Uterus (tissue), 4 donors: ENCODE measurements at places on chromosomes 4 and X. TPM values are rescaled to one million over a fixed set of nuclear protein-coding genes. Genes with fewer than 3 reads are reported as not detected.

Gene CLGN
- total RNA-seq, result under 0.01 TPM

Gene HSFX3
- total RNA-seq, result not detected

Gene TLR3
- 8.5 TPM for total RNA-seq

DNA sequence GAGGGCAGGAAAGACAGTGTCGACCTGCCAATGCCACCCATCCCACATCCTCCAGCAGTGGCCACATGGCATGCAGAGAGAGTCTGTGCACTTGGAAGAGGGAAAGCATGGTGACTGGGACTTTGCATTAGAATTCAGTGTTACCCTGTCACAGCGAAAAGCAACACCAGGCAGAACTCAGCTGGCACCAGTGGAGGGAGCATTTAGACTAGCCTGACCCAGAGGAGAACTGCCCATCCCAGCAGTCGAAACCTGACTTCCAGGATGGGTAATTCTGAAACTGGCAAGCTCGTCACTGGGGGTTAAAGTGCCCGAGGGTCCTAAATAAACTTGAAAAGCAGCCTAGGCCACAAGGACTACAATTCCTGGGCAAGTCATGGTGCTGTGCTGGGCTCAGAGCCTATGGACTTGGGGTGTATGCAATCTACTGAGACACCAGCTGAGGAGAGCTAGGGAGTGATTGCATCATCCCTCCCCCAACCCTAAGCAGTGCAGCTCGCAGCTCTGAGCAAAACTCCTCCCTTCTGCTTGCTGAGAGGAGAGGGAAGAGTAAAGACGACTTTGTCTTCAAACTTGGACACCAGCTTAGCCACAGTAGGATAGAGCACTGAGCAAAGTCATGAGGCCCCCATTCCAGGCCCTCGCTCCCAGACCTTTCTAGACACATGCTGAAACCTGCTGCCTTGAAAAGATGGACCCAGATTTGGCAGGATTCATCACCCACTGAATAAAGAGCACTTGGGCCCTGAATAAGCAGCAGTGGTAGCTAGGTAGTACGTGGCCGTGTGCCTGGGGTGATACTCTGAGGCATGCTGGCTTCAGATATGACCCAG lies 68.8 kb downstream of the DDX60L start:
- H3K4me3 ChIP-seq, result no peak overlapping the region
- no peak for DNase-seq
- peaks cover 8% of the 10 kb centered on the region for H3K4me1 ChIP-seq

- H3K27ac ChIP-seq, result no peak overlapping the region
- no peak for DNase-seq
- H3K4me1 ChIP-seq, result no peaks in the 10 kb centered on the region
- no peaks in the 10 kb centered on the region for H3K36me3 ChIP-seq
- H3K4me3 ChIP-seq, result no peak overlapping the region
These were observed 307.4 kb downstream of the RAB28 start for GRCh38 chr4:13176741-13177142.

- no peak overlapping the region for H3K4me3 ChIP-seq
- no peaks in the 10 kb centered on the region for H3K27me3 ChIP-seq
- H3K36me3 ChIP-seq, result no peaks in the 10 kb centered on the region
- H3K4me1 ChIP-seq, result no peaks in the 10 kb centered on the region
- no peak for DNase-seq
These were observed 326.7 kb upstream of the PITX2 start for GRCh38 chr4:110949542-110949941.

DNA sequence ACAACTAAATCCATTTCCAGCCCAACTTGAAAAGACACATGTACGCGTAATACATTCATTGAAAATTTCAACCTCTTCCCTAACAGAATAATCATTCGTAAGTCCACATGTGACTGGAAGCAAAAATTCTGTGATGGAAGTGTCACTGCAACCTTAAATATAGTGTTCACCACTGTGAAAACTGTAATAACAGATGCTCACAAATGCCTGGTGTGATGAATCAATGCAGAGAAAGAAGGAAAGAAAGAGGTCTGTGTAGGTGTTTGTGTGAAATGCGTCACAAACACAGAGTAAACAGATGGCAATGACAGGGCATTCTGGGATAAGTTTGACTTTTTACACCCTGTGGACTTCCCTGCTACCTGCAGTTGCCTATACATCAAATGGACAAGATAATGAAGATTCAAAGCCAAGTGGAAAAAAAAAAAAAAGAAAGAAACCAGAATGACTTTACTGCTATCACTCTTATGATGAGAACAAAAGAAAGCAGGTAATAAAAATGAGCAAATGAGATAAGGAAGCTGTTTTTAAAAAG lies 123.3 kb downstream of the EPHA5 start:
- H3K27ac ChIP-seq, result no peak overlapping the region
- DNase-seq, result no peak
- H3K36me3 ChIP-seq, result no peaks in the 10 kb centered on the region
